ENCODE measurements at places on chromosomes 4 and X.
A peak's percentile ranks its signal among the peaks of the same experiment; 100 is the strongest.

DNA sequence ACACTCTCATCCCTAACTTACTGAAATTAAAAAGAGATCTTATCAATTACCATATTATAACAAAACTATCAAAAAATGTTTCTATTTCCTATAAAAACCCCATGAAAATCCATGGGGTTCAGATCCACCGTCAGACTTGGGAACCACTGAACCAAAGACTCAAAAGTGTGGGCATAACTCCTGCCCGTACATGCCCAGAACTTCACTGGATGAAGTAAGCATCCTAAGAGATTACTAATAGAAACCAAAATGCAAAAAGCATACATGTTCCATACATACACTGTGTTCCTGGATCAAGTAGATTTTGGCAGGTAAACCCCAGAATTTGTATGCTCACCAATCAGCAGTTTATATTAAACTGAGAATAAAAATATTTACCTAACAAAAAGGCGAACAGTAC is 66.1 kb downstream of the PRSS12 start:
- no peak for DNase-seq

GRCh38 chr4:11640584-11640983 is 211.9 kb upstream of the HS3ST1 start:
- DNase-seq = no peak

DNA sequence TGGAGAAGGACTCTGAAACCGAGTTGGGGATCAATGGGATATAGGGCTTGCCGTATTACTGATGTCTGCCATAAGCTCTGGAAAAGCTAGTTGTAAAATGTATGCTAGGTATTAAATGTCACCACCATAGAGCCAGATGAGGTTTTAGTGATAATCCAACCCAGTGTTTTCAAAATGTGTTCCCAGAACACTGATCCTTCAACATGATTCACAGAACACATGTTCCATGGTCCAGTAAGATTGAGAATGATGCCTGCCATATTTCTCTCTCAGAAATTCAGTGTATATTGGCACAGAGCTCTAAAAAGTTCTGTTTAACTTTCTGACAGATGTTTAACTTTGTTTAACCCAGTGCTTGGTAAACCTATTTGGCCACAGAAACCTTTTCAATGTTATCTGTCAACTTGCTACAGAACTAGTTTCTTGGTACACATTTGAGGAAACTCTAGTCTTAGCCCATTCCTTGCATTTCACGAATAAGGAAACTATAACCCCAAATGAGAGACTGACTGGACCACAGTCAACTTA is 160.2 kb downstream of the PALLD start:
- no peak for DNase-seq

DNA sequence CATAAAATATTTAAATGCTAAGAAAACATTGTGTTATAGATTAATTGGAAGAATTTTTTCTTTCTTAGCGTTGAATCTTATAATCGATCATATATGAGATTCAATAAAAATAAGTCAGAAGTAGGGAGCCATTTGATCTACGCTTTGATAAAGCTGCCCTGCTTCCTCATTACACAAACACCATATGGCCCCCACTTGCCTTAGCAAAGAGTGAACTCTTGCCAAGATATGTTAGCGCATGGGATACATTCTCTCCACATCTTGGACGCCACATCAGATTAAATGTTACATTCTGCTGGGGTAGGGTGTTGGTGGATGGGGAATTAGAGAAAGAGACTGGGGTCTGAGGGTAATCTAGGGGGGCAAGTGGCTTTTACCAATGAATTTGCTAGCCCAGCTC is 207.7 kb upstream of the MID1 start:
- DNase-seq = no peak

- DNase-seq = no peak
Observed at GRCh38 chr4:182743815-182744214, 173.4 kb downstream of the DCTD start.

GRCh38 chrX:132292793-132293192 is 73.5 kb upstream of the RAP2C start:
- peak; percentile 61 for DNase-seq

DNA sequence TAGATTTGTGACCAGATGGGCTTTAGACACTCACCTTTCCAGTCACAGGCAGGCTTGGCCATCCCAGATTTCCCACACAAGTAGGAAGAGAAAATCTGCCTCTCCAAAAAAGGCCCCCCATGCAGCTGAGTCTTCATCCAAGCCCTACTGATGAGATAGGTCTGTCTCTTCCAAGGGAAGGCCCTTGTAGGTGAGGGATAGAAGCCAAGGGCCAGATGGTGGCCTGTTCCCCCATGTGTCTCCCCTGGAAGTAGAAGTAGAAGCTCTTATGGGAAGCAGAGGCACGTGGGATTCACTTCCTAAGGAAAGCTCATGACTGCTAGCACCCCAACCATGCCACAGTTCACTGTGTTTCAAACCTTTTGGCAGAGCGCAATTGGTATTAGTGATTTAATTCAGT is 81.5 kb downstream of the REPS2 start:
- no peak for DNase-seq

DNA sequence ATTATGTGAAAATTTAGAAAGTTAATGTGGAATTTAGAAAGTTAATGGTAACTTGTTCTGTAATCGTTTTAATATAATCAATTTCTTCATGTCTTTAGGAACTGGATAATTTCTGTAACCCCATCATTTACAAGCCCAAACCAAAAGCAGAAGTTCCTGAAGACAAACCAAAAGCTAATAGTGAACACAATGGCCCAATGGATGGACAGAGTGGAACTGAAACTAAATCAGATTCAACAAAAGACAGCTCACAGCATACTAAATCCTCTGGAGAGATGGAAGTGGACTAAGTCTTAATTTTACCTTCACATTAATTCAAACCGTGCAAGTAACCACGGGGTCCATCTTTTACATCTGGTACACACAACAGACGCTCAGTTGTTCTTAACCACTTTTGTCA is 48.1 kb upstream of the PLK4 start:
- DNase-seq = no peak

DNA sequence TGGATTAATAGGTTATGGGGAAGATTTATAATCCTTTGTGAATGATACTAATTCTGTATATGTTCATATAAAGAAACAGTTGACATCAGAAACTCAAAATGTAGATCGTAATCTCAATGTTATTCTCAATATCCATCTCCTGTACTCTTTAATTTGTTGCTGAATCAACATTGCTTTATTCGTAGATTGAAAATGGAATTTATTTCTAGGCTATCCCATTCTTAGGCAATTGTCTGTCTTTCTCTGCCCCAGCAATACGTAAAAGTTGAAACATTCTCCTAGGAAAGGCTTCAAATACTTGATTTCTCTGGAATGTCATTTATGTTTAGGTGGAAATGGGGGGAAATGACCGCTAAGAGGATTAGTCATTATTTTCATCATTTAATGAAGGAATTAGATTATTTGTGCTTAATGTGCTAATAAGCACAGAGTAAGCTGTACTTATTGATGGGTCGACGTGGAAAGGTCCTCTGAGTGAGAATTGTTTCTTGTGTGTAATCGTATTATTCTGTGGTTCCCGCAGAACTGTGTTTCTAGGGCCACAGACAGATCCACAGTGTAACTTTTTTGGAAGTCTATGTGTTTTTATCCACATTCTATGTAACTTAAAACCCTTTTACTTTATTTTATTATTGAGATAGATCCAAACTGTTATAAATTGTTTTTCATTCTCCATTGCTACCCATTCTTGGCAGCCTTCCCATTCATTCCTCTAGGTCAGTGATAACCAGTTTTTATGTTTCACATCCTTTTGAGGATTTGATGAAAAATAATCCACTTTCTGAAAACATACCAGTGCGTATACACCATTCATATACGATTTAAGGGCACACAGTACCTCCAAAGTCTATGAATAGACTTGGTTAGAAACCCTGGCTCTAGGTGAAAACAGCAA is 262.9 kb downstream of the ARHGAP10 start:
- DNase-seq = peak; percentile 49

GRCh38 chr4:96170198-96170597 is 330.3 kb downstream of the PDHA2 start:
- no peak for DNase-seq

- DNase-seq = no peak
Observed at GRCh38 chr4:56389558-56389957, 2.3 kb upstream of the AASDH start.

DNA sequence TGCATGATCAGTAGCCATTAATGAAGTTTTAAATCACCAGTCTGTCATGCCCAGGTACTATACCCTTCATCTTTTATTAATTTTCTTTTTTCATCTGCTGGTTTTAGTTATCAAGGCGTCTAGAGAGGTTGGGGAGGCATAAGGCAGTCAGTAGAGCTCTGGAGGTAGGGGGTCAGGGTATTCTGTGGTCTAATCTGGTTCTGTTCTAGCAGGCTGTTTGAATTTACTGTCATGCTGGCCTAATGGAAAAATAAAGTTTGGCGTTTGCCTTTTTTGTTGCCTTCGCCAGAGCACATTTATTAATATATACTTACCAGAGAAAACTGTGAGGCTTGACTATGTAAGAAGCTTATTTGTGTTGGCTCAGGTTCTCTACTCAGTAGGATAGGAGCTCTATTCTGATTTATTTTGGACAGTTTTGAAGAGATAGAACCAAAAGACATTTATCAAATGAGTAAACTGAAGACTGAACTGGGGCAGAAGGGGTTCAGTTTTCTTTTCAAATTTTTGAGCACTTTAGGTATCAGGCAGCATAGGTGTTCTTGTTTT is 46.9 kb downstream of the TMEM131L start:
- no peak for DNase-seq

GRCh38 chr4:139857021-139857420 is 191.4 kb downstream of the MGST2 start:
- DNase-seq = peak; percentile 78

DNA sequence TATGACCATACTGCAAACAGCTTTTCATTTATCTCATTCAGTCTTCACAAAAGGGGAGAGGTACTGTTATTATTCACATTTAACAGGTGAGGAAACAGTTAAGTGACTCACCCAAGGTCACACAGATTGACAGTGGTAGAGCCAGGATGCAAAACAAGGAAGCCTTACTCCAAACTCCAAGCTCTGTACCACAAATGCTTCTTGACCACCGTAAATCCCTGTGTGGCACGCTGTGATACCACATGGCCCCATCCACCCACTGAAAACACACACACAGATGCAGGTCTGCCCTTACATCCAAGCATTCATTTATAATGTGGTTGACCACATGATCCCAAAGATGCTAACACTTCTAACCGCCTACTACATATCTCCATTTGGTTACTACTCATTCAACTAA is 129.5 kb downstream of the TSPAN5 start:
- DNase-seq = peak; percentile 35

DNA sequence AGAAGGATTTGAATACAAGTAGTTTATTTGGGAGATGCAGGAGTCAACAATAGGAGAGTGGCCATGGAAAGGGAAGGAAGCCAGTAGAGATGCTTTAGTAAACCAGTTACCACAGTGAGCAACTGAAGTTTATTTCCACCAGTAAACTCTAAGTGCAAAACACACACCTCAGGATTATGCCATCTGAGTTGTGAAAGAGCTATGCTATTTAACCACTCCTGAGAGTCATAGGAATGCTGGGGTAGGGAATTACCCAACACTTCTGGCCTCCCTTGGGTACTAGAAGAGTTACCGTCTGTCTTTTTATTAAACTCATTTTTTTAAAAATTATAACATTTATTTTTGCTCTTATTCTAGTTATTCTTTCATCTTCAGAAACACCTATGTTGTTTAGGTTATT is 834.6 kb upstream of the AMOT start:
- DNase-seq = no peak

- no peak for DNase-seq
Observed at GRCh38 chr4:56681853-56682525, 893 bp upstream of the HOPX start.

DNA sequence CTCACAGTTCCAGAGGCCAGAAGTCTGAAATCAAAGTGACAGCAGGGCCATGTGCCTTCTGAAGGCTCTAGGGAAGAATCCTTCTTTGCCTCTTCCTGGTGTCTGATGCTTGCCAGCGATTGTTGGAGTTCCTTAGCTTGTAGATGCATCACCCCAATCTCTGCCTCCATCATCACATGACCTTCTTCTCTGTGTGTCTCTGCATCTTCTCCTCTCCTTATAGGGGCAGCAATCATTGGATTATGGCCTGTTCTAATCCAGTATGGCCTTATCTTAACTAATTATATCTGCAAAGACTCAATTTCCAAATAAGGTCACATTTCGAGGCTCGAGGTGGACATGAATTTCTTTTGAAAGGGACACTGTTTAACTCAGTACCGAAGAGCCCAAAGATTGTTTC is 71.7 kb upstream of the RAI2 start:
- DNase-seq = no peak

DNA sequence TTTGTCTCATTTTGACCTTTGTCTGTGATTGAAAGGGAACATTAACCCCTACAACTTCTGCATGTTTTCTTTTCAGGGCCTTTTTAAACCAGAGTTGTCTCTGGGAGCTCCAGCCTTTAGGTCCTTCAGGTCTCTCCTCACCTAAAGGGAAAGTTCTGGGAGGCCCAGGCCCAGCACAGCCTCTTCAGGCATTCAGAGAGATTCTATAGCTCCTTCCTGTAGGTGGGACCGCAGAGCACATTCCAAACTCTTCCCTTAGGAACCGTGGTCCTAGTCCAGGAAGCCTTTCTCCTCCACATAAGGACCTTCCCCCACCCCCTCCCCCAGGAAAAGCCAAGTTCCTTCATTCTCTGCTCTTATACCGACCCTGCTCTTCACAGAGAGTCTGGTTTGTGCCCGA is 14.9 kb downstream of the NKX6-1 start:
- DNase-seq = no peak

- no peak for DNase-seq
Observed at GRCh38 chr4:139028191-139028661, 12.6 kb downstream of the NOCT start.

DNA sequence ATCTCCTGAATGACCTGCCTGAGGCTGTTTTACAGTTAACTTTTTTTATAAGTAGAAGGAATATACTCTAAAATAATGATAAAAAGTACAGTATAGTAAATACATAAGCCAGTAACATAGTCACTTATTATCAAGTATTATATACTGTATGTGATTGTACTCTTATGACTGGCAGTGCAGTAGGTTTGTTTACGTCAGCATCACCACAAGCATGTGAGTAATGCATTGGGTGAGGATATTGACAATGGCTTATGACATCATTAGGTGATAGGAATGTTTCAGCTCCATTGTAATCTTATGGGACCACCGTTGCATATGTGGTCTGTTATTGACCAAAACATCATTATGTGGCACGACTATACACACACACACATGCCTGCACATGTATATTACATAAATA is 20.5 kb downstream of the NUDT9 start:
- DNase-seq = peak; percentile 59

DNA sequence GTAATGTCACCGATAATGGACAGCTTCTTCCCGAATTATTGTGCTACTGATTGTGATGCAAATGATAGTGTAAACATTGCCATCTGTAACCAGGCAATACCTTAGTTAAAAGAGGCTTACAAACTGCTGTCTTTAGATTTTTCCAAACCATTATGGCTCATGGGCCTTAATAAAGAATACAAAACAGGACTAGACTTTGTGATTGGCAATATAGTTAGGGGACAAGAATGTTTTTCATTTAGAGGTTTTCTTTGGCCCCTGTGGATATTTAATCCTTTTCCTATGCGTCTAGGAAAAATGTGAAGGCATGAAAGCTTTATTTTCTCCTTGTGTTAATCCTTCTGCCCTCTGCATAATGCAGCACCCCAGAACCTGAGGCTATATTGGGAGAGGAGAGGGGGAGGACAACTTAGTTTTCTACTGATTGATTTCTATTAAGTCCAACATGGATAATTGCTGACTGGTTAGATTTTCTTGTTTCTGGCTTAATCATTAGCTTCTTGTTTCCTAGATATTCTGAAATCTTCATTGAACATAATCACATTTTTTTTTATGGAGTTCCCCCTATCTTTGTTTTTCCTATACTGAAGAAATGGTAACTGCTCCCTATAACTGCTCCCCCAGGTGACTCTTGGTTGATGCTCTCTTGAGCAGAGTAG is 1.9 kb downstream of the PRPS1 start:
- no peak for DNase-seq
